Foreskin keratinocyte (primary cell): ENCODE measurements at places on chromosomes 1 and 21.

DNA sequence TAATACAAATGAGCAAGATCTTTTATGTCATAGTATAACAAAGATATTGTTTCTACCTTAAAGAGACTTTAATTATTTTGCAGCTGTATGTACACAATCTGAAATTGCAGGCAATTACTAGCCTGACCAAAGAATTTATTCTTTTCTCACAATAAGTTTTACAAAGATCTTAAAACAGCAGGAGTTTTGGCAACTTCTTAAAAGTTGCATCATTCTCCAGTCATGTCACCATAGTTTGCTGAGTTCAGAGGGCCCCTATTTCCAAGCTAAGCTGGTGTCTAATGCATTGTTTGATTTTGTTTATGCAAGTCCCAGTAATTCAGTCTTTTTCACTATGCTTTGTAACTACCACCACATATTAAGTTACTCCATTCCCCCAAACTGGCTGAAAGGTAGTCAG is 114.8 kb downstream of the DNAH14 start:
- DNase-seq, result no peak

DNA sequence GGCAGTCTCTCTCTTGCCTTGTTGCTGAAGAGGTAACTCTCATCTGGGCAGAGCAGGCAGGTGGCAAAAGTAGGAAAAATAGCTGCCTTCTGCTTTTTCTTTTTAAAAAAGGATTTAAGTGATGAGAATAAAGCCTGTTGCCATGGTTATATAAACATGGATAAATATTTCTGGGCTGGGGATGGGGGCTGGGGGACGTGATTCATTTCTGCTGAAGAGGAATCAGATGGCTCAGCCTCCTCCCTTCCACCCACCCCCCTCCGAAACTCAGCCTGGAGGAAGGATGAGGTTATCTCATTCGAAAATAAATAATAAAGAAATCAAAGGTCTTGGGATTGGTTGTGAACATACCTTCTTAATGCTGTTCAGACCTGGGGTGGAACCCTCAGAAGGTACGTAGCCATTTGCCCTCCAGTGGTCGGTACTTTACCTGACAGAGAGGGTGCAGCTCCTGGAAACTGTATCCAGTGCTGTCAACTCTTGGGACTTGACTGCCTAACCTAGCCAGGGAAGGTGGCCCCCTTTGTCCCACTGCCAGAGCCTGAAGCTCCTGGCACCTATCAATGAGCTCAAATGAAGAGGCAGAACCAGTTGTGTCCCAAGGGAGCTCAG is 3.8 kb upstream of the INKA2 start:
- DNase-seq, result no peak

GRCh38 chr1:65284229-65284628 is 25.1 kb upstream of the DNAJC6 start:
- DNase-seq, result no peak

- no peak for DNase-seq
Measured at GRCh38 chr1:2279210-2279639, 51.1 kb downstream of the SKI start.

DNA sequence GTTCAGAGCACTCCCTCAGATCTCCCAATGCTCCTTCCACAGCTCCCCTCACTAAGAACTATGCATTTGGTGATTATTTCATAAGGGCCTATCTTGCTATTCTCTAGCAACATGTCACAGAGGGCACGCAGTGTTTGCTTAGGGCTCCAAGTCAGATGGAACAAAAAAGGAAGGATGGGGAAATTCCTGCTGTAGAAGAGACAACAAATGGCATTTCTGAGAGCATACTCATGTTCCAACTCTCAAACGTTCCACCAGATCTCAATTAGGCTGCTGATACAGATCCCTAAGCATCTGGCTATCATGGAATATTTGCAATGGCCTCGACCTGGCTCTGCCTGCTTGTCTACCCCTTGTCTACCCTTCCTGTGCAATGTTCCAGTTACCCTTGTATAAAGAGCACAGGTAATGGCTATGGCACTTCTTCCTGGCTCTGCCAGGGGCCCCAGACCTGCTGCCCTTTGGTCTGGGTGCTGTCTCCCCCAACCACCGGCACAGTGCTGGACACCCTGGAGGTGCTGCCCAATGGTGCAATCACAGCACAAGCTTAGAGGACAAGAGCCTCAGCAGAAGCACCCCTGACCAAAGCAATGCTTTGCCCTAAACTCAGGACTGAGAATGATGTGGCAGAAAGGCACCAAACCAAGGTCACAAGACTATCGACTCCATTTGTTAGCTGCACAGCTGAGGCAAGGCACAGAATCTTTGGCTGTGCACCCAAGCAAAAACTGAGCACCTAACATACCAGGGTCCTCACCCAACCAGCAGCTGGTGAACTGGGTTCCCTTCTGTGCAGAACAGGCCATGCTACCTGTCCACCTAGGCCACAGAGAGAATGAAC is 3.6 kb downstream of the PARP1 start:
- no peak for DNase-seq

DNA sequence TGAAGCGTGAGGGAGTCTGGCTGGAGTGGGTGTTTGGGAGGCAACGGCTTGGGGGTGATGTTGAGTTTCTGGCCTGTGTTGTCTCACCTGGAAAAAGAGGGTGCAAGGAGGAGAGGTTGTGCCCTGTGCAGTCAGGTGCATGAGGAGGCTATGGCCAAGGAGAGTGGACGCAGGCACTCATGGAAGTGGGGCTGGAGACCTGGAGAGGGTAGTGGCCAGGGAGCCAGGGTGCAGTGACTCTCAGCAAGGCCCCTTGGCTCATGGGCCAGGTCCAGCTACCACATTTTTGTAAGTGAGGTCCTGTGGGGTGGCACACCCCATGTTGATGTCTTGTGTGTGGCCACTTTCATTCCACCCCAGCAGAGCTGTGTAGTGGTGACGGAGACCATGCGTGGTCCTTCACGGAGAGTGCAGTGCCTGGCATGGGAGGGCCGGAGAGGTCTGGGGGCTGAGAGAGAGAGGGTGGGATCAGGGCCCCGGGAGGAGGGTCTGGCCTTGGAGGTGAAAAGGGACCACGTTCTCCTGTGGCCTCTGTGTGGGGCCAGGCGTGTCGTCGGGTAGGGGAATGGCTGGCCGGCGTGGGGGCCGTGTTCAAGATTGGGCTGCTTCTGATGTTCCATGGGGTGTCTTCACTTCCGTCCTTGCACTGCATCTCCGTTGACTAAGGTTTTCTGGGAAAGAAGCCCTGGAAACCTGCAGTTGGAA is 6.1 kb downstream of the SNAP47 start:
- DNase-seq, result no peak

DNA sequence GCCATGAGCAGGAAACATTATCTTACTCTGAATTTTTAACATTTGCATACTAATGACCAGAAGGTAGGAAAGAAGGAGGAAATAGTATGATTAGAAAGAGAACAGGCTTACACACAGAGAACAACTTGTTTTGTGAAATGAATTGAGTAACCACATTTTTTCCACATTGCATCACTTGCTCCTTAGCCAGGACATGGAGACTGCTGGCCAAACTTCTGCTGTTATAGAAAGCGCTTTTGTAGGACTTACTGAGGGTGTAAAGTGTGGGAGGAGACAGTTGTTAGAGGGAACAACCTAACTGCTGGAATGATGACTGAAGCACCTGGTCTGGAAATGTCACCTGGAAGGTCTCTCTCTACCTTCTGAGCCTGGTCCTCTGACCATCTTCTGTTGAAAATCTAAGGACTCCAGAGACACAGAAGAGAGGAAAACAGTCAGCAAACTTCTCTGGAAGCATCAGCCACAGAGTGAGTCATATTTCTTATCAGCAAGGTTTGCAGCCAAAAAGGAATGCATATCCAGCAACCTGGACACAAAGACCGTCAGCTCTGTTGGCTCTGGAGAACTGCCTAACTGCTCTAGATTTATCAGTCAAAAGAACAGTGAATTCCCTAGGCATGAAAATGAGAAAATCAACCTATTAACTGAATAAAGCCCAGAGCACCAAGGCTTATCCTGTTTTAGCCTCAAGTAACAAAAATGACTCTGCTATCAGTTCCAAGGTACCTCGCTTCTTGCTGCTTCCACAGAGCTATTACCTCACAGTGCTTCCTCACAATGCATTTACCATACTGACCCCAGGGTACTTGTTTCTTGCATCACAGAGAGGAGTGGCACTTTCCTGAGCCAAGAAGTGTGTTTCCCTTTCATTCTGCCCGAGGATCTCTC is 88.0 kb upstream of the SLFNL1 start:
- DNase-seq, result peak; percentile 92

DNA sequence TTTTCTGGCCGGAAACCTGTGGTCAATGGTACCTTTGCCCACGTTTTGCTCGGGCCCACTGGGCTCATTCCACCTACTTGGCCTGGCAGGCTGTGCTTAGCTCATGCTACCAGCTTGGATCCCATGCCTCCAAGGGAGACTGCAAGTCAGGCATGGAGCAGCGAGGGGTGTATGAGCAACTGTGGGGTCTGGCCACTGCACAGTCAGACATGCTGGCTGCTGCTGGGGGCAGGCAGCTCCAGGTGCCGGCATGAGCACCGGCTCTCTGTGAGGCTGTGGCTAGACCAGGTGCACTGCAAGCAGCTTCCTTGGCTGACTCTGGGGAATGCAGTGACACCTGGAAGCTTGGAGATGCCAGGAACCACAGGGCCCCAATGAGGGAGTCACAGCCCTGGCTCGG is 161.1 kb upstream of the DUSP10 start:
- DNase-seq, result no peak

DNA sequence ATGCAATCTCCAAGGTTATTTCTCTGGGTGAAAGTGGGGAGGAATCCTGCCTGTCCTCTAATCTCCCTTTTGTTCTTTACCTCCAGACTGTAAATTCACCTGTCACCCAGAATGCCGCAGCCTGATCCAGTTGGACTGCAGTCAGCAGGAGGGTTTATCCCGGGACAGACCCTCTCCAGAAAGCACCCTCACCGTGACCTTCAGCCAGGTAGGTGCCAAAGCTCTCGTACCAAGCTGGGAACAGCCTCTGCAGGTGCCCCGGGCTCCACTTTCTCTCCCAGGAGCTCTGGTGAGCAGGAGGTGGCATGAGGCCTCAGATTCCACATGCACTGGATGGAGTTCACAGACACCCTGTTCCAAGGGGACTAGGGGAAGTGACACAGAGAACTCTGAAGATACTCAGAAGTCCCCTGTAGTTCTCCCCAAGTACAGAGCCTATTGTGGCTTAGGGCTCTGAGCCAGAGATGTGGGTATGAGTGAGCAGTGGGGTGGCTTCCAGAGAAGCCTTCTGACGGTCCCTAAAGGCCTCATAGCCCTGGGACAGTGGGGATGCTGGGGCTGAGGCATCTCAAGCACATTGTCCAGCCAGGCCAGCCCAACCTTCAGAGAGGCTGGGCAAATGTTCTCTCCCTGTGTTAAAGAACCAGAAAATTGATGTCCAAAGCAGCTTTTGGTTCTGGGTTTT is 30.9 kb downstream of the RASSF5 start:
- DNase-seq, result no peak

DNA sequence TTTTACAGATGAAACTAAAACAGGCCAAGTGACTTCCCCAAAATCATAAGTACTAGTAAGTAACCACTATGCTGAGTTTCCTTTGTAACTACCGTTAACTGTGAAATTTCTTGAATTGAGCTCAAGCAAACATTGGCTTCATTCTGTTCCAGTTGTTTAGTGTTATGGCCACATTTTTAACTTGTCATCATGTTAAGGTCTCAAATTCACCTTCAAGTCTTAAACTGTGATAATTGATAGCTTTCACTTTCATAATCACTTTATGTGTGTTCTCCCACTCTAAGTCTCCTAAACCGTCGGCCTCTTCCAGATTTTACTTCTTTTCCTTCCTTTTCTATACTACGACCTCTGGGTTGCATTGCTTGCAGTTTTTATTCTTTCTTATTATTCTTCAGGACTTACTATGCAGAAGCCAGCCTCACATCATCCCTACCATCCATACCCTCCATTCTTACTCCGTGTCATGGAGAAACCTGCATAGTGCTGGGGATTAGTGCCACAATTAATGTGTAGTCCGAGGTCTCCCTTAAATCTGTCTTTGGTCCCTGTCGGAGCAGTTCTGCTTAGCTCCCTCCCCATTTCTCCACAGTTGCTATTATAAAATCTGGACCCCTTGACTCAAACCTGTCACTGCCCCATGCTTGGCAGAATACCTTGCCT is 5.8 kb downstream of the KIF1B start:
- DNase-seq, result no peak

DNA sequence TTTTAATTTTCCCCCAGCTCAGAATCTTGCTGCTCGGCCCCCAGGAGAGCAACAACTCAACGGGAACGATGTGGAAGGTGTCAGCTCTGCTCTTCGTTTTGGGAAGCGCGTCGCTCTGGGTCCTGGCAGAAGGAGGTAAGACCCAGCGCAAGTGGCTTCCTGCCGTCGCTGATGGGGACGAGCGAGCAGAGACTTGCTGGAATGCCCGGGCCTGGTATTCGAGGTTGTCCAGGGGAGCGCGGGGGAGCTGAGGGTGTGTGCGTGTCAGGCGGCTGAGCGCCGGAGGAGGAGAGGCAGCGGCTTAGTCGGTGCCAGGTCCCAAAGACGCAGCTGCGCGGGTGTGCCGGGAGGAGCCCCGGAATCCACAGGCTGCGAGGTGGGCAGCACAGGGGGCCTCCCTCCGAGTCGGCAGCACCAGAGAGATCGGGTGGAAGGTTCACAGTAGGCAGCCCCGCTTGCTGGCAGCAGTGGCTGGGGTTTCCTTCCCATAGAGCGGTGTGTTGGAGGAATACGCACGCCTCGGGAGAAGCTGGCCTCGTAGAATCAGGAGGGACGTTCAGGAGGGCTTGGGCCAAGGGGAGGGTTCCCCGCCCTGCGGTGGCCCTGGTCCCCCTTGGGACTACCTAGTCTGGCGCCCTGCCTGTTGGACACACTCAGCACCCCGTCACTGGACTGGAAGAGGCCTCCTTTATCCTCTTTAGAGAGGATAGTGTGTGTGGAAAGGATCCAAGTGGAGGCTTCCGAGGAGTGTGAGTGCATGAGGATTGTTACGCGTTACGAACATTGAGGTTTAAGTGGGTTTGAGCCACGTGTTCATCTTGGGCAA is 547 bp downstream of the PDPN start:
- no peak for DNase-seq

- peak; percentile 58 for DNase-seq
Measured at GRCh38 chr1:116504308-116505156, 66.3 kb downstream of the CD58 start.

DNA sequence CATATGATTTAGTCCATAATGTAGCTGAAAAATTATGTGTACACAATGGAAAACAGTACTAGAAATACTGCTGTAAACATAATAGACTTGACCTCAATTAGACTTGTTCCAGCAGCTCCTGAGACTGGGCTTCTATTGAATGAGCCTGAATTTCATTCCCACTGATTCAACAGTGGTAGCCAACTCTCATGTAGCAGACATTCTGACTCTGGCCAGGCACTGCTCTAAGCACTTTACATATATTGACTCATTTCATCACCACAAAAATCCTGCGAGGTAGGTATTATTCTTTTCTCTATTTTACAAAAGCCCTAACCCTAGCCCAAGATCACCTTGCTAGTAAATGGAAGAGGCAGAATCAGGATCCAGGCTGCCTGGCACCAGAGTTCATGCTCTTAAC is 12.8 kb upstream of the CTSS start:
- DNase-seq, result peak; percentile 82

DNA sequence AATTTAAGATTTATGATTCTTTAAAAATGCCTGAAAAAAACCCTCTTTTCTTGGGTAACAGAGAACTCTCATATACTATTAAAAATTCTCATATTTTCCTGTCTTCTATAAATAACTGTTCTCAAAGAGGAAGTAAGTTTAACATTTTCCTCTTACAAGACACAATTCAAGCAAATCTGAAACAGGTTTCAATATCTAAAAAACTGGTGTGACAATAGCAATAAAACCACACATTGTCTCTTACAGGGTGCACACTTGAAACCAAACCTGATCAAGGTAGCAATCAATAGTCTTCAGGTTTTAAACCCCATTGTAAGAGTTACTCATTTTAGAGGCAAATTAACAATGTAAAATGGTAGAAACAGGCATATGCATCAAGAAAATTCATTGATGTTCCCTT is 28.0 kb downstream of the FUBP1 start:
- no peak for DNase-seq
